ENCODE measurements at places on chromosomes 1 and 21.

DNA sequence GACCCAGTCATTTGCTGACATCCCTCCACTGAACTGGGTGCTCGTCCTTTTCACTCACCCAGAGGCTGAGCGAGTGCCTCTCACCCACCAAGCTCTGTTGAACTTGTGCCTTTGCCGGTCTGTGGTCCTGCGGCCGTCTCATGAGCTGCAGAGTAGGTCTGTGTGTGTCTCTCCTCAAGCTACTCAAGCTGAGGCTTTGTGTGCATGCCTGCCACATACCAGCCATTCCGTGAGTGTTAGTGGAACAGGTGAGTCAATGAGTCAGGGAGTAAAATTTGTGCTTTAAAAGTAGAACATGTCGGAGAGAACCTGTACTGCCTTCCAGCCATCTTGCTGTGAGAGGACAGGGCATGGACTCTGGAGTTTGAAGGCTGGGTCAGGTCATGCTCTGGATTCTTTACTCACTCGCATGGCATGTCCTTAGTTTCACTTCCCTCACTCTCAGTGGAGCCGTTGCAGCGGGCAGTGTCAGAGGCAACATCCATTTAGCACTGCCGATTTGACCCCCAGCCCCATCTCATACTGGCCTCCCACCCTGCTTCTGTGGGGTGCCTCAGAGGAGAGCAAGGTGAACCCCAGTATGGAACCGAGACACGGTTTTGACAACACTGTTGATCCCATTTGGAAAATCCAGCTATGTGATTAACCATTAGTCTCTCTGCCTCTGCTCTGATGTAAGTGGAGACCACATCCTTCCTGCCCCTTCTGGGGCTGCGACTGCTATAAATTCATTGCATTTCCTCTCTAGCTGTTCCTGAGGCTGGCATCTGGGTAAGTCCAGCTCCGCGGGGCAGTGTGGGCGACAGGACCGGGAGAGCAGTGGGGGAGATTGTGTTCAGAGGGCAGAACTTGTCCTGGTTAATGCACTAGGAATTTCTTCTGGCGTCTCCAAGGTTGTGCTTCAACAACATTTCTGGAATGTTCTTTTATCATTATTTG is at the start of gene NLRP3:
Gene NLRP3, plus strand, starts transcription at position 751 of the 939 bp plus-strand sequence. CDS start 2,628 bp downstream, outside the sequence.
- H3K4me3 ChIP-seq, result peak within 1 kb of the TSS; percentile 82
- H3K27me3 ChIP-seq, result peaks cover 21% of the 10 kb centered on the region
- DNase-seq, result peak; percentile 61
- peaks cover 15% of the 10 kb centered on the region for H3K36me3 ChIP-seq
- peak within 1 kb of the TSS; percentile 82 for H3K27ac ChIP-seq
- H3K4me1 ChIP-seq, result peaks cover 68% of the 10 kb centered on the region

GRCh38 chr1:17297991-17298390 is 10.0 kb upstream of the PADI4 start:
- no peaks in the 10 kb centered on the region for H3K4me1 ChIP-seq
- H3K27me3 ChIP-seq, result peaks cover 16% of the 10 kb centered on the region
- H3K36me3 ChIP-seq, result no peaks in the 10 kb centered on the region
- DNase-seq, result no peak
- H3K27ac ChIP-seq, result no peak overlapping the region
- H3K4me3 ChIP-seq, result no peak overlapping the region

DNA sequence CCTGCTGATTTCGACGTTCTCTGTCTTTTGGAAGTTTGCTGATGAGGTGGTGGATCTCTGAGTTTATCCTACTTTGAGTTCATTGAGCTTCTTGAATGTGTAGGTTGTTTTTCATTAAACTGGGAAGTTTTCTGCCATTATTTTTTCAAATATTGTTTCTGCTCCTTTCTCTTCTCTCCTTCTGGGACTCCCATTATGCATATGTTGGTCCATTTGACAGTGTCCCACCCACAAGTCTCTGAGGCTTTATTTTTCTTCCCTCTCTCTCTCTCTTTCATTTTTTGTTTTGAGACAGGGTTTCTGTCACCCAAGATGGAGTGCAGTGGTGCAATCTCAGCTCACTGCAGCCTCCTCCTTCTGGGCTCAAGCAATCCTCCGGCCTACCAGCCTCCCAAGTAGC is 11.7 kb downstream of the TNFRSF18 start:
- H3K36me3 ChIP-seq, result no peaks in the 10 kb centered on the region
- H3K27me3 ChIP-seq, result peaks cover 36% of the 10 kb centered on the region
- DNase-seq, result no peak
- no peak overlapping the region for H3K27ac ChIP-seq

GRCh38 chr1:89556726-89557444 is 32.3 kb downstream of the LRRC8B start:
- no peak for DNase-seq
- H3K27ac ChIP-seq, result no peak overlapping the region
- H3K4me1 ChIP-seq, result peaks cover 30% of the 10 kb centered on the region
- H3K27me3 ChIP-seq, result no peaks in the 10 kb centered on the region
- no peak overlapping the region for H3K4me3 ChIP-seq

DNA sequence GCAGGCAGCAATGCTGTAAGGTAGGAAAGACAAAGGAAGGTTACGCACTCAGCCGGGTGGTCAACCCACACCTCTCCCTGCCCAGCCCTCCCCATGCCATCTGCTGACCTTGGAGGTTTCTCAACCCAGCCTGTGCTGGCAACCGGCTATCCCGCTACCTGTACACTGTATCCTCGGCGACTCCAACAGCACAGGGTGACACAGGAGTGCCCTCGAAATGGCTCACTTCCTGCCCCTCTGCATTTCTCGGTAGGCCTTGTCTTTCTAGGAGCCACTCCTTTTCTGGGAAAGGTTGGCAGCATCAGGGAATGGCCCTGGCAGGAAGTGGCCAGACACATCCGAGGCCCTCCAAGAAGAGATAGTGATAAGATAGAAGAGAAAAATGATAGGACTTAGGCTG is 124.0 kb downstream of the PROX1 start:
- peaks cover 6% of the 10 kb centered on the region for H3K27me3 ChIP-seq
- no peaks in the 10 kb centered on the region for H3K36me3 ChIP-seq
- H3K4me1 ChIP-seq, result no peaks in the 10 kb centered on the region
- DNase-seq, result no peak
- H3K27ac ChIP-seq, result no peak overlapping the region

- H3K4me1 ChIP-seq, result peaks cover 56% of the 10 kb centered on the region
- no peak for DNase-seq
- H3K4me3 ChIP-seq, result no peak overlapping the region
- peak overlapping the region; percentile 6 for H3K27ac ChIP-seq
- no peaks in the 10 kb centered on the region for H3K27me3 ChIP-seq
- H3K36me3 ChIP-seq, result peaks cover 85% of the 10 kb centered on the region
These were observed 55.7 kb downstream of the LRRC8C start for GRCh38 chr1:89688607-89689006.

- H3K36me3 ChIP-seq, result peaks cover 2% of the 10 kb centered on the region
- DNase-seq, result peak; percentile 61
- peaks cover 15% of the 10 kb centered on the region for H3K4me1 ChIP-seq
- H3K4me3 ChIP-seq, result peak within 1 kb of the TSS; percentile 68
- H3K27me3 ChIP-seq, result peaks cover 100% of the 10 kb centered on the region
These were observed at the start of gene DMBX1 for GRCh38 chr1:46489638-46490405. Gene DMBX1, plus strand, starts transcription at chr1:46489836. Its CDS starts 17,175 bp downstream, at chr1:46507011.

- no peak overlapping the region for H3K27ac ChIP-seq
- H3K36me3 ChIP-seq, result peaks cover 15% of the 10 kb centered on the region
- DNase-seq, result no peak
- H3K4me3 ChIP-seq, result no peak overlapping the region
- peaks cover 26% of the 10 kb centered on the region for H3K4me1 ChIP-seq
These were observed 2.9 kb upstream of the FCMR start for GRCh38 chr1:206924592-206925105.

DNA sequence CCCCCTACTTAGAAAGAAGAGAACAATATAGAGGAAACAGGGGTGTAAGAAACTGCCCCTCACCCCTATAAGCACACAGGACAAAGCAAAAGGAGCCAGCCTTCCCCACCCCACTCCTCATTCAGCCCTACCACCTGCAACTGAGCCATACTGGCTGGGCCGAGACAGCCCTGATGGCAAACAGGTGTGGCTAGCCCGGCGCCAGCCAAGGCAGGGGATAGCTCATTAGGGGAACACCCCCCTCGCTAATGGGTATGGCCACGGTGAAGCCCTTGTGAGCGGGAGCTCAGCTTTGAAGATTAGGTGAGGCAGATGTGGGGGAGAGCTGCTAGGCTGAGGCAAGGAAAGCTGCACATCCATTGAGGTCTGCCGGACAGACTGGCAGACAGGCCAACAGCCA is 65.5 kb downstream of the ERI3 start:
- H3K4me1 ChIP-seq, result no peaks in the 10 kb centered on the region
- DNase-seq, result no peak
- peaks cover 8% of the 10 kb centered on the region for H3K36me3 ChIP-seq
- H3K27ac ChIP-seq, result no peak overlapping the region
- no peaks in the 10 kb centered on the region for H3K27me3 ChIP-seq
- no peak overlapping the region for H3K4me3 ChIP-seq

GRCh38 chr1:197768014-197768805 is 7.1 kb downstream of the DENND1B start:
- H3K27me3 ChIP-seq, result no peaks in the 10 kb centered on the region
- H3K27ac ChIP-seq, result no peak overlapping the region
- H3K36me3 ChIP-seq, result peaks cover 49% of the 10 kb centered on the region
- no peak overlapping the region for H3K4me3 ChIP-seq
- no peak for DNase-seq
- peaks cover 50% of the 10 kb centered on the region for H3K4me1 ChIP-seq

DNA sequence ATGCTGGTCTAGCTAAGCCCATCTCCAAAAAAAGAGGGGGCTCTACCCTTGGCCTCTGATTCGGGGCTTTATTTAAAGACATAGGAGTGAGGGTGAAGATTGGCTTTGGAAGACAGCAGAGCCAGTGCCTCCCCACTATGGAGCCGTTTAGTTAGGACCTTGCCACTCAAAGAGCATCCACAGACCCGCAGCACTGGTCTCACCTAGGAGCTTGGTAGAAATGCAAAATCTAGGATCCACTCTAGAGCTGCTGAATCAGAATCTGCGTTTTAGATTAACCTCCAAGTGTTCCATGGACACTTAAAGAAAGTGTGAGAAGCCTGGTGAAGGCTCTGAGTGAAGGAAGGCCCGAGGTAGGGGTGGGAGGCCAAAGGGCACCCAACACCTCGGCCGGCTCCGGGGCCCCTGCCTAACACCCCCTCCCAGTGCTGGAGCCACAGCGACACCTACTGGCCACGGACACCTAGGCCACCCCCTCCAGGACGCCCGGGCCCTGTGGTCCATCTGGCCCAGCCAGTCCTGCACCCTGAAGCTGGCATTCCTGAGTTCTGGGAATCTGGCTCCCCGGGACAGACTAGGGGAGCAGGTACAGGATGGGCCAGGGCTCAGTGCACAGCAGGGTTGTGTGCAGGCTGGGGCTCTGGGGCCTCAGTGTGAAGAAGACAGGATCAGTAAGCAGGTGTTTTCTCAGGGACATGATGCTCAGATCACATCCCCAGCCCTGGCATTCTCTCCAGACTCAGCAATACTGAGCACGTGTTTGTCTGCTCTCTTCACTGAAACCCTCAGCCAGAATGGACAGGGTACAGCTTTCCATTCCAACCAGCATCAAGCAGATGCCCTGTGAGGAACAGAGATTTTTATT is 79.2 kb downstream of the TMEM53 start:
- peak; percentile 84 for DNase-seq
- H3K27me3 ChIP-seq, result peaks cover 16% of the 10 kb centered on the region
- no peaks in the 10 kb centered on the region for H3K4me1 ChIP-seq

- peak; percentile 15 for DNase-seq
- H3K36me3 ChIP-seq, result no peaks in the 10 kb centered on the region
- H3K4me1 ChIP-seq, result peaks cover 5% of the 10 kb centered on the region
These were observed 5.8 kb downstream of the SDC3 start for GRCh38 chr1:30902593-30903290.

DNA sequence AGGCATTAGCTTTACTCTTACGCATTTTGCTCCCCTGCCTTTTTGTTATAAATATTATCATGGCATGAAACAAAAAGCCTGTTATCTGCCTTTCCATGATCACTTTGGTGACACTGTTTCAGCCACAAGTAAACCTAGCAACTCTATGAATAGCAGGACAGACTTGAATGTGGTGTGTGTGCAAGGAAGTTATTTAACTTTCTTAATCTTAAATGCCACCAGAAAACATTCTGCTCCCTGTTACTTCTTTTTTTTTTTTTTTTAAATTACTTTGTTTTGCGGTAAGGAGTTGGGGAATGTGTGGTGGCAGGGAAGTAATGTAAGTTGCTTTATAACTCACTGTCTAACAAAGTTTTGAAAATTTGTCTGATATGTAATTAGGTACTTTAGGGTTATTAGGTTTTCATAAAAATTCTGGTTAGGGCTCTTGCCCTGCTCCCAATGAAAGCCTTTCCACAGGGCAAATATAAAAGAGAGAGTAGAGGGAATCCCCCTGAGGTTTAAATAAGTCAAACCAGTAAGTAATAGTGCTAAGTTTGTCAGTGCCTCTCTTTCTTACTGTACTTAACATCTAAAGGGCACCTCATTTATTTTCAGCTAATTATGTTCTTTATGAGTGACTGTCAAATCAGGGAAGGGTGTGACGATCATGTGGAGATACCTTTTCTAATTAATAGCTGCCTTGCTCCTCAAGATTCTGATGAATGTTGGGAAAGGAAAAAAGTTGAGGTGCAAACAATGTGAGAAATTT is 39.5 kb downstream of the RASAL2 start:
- H3K4me3 ChIP-seq, result no peak overlapping the region
- H3K27me3 ChIP-seq, result no peaks in the 10 kb centered on the region
- no peak overlapping the region for H3K27ac ChIP-seq
- no peak for DNase-seq
- no peaks in the 10 kb centered on the region for H3K36me3 ChIP-seq

- no peak for DNase-seq
- H3K4me1 ChIP-seq, result no peaks in the 10 kb centered on the region
- no peaks in the 10 kb centered on the region for H3K36me3 ChIP-seq
- H3K27me3 ChIP-seq, result no peaks in the 10 kb centered on the region
These were observed 22.8 kb downstream of the PBX1 start for GRCh38 chr1:164581762-164582161.

- no peaks in the 10 kb centered on the region for H3K36me3 ChIP-seq
- H3K27ac ChIP-seq, result no peak overlapping the region
- H3K4me3 ChIP-seq, result no peak overlapping the region
- no peak for DNase-seq
- peaks cover 3% of the 10 kb centered on the region for H3K4me1 ChIP-seq
These were observed 153.9 kb downstream of the CASZ1 start for GRCh38 chr1:10642403-10643080.

DNA sequence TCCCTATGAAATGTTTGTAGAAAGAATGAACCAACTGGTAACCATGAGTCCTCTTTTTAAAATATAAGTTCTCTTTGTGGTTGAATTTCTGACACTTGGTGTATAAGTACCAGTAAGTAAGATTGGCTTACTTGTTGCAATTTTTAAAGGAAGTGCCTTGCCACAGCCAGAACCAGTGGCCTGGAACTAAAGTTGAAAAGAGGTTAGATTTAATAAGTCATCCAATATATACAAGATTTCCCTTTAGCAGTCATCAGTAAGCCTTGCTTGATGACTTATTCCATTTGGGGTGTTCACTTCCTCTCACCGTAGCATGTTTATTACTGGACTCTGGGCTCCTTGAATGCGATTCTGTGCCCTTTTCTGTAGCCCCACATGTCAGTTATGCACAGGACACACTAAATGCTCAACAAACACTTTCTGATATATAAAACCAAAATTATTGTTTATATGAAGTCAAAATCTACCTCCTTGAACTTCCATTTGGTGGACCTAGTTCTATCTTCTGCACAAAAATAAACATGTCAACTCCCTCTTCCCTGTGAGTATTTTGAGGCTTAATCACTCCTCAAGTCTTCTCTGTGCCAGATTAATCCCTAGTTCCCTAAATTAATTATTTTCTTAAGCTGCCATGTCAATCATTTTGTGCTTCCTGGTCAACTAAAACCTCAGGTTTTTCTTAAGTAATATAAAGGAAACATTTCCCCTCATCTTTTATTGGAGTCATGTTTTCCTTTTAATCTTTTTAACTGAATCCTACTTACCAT is 218.1 kb downstream of the ST6GALNAC3 start:
- no peak overlapping the region for H3K4me3 ChIP-seq
- DNase-seq, result no peak
- H3K4me1 ChIP-seq, result peaks cover 79% of the 10 kb centered on the region
- H3K27ac ChIP-seq, result peak overlapping the region; percentile 9

All from activated naive CD4-positive, alpha-beta T cell treated with anti-CD3 and anti-CD28 coated beads, Interleukin-2, amount 10 ng/mL, durations not matched to agents 7 days and 5 days (primary cell).